AG04450 (cell line): ENCODE measurements at places on chromosomes 2 and 18.

GRCh38 chr2:9106338-9107167 lies 100.1 kb upstream of the ASAP2 start:
- no peak for DNase-seq

GRCh38 chr2:73268830-73269685 lies 15.2 kb downstream of the FBXO41 start:
- DNase-seq, result no peak

DNA sequence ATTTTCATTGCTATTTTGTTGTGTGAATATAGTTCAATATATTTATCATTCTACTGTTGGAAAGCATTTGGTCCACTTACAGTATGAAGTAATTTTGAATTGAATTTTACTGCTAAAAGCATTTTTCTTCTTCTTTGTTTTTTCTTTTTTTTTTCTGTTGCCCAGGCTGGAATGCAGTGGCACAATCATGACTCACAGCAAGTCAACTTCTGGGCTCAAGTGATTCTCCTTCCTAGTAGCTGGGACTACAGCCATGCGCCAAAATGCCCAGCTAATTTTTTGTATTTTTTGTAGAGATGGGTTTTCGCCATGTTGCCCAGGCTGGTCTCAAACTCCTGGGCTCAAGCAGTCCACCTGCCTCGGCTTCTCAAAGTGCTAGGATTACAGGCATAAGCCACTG lies 2.4 kb upstream of the ETAA1 start:
- no peak for DNase-seq

GRCh38 chr2:66236067-66236685 lies 198.7 kb upstream of the MEIS1 start:
- no peak for DNase-seq
